ENCODE measurements at places on chromosomes 7 and 10.

GRCh38 chr10:127399668-127400067 is 149.4 kb upstream of the NPS start:
- DNase-seq: no peak

GRCh38 chr10:35633006-35633980 is 8.8 kb downstream of the FZD8 start:
- DNase-seq: no peak

GRCh38 chr10:126407831-126408230 is 19.6 kb upstream of the ADAM12 start:
- no peak for DNase-seq

DNA sequence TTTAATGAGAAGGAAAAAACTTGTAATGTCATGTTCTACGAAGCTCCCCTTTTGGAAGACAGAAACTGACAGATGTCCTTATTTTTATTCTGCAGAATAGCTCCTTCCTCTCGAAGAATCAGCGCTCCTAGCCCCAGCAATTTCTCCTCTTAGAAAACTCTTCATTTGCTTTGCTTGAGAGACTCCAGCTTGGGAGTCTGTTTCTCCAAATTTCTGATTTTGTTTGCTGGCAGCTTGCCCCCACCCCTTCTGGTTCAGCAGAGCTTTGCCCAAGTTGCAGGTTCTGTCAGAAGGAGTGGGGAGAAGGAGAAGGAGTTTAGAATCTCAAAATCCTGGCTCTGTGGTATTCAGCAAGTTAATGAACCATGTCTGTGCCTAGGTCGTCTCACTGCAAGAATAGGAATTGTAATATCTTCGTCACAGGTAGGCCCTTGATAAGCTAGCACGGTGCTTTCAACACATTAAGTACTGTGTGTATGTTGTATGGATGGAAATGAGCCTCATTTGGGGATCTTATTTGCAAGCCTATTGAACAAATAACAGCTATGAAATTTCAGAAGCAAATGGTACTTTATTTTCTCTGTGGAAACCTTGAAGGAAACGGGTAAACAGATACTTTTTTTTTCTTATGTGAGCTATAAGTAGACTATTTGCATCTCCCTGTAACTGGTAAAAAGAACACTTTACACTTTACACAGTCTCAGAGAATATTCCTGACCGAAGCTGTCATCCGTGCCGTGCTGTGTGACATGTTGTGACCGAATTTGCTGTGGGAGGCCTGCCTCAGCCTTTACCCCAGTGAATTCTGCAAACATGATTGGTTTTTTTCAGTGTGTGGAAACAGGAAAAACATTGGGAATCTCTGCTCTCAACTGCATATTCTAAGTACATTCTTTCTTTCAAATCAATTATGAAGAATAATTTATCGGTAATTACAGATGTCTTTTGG is 290.9 kb downstream of the CAMK1D start:
- peak; percentile 23 for DNase-seq

DNA sequence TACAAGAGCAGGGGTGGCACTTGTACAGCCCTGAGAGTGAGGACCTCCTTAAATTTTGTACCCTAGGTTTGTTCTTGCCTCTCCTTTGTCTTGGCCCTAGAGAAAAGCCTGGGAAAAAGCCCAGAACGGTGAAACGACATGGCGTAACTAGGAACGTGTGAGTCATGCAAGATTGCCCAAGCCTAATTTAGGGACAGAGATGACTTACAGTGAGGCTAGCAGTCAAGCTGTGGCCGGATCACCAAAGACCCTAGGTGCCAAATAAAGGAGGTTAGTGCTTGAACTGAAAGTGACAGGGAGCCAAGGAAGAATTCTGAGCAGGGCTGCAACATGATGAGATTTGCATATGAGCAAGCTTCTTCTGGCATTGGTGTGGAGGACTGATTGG is 25.1 kb downstream of the TBXAS1 start:
- no peak for DNase-seq

DNA sequence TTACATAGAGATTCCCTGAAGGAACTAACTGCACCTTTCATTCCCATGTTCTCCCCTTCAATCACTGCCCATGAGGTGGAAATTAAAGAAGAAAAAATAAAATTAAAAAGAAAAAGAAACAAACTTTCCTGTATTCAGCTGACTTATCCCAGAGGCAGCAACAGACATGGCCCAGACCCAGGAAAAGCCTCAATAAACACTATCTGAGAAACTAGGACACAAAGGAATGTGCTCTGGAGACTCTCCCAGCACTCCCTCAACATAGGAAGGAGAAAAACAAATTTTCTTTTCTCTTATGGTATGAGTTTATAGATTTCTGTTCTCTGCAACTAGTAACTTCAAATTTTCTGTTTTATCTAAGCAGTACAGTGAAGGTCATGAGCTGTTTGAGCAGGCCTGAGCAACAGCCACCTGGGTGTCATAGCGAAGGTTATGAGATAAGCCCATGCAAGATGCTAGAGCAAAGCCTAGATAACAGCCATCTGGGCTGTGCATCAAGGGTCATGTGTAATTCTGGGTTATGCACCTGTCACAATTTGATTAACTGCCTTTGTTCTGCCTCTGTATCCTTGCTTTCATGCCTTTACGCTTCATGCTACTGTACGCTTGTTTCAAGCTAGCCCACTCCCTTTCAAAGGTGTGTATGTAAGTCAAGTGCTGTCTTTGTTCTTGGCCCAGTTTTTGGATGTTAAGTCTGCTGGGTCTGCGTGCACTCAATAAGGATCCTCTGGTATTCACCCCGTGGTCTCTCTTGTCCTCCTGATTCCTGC is 11.0 kb upstream of the OR6B1 start:
- DNase-seq: no peak

- peak; percentile 2 for DNase-seq
Observed at GRCh38 chr10:62492012-62492869, 118.1 kb downstream of the ZNF365 start.

Data from cerebellum (tissue), 4 donors.